Vagina (tissue), 2 donors: ENCODE measurements at places on chromosomes 7 and 10.

DNA sequence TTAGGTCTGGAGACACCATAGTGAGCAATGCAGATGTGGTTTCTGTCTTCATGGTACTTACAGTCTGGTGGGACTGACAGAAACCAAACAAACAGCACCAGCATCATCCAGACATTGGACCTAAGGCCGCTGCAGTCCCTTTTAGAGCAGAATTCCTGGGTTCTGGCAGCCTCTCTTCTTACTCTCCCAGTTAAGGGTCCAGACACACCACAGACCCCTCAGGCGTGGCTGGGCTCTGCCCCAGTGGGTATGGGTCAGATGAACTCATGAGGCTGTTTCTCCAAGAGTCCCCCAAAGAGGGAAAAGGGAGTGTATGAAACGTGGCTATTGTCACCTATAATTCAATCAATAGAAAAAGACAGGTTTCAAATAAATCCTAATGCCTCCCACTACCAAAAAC lies 31.3 kb downstream of the PRLHR start:
- peak; percentile 60 for DNase-seq

- DNase-seq: no peak
These were observed 166.4 kb downstream of the CELF2 start for GRCh38 chr10:11184093-11184492.

- peak; percentile 56 for DNase-seq
These were observed 37.1 kb downstream of the SKIDA1 start for GRCh38 chr10:21488246-21488956.

DNA sequence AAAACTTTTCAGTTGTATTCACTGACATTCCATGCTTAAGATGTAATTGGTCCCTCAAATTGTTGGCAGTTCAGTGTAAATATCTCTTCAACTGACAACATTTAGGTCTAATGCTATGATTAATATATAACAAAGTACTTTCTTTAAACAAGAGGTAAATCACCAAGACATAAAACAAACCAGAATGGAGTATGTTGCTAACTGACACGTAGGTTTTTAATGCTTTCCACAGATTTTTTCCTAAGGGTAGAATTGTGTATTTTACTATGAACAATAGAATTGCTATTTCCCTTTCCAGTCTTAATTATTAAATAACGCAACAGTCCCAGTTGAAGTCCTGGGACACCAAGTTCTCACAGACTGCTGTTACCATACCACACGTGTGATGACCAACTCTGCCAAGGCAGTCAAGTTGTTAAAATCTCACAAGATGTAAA lies 4.1 kb downstream of the JCAD start:
- no peak for DNase-seq

DNA sequence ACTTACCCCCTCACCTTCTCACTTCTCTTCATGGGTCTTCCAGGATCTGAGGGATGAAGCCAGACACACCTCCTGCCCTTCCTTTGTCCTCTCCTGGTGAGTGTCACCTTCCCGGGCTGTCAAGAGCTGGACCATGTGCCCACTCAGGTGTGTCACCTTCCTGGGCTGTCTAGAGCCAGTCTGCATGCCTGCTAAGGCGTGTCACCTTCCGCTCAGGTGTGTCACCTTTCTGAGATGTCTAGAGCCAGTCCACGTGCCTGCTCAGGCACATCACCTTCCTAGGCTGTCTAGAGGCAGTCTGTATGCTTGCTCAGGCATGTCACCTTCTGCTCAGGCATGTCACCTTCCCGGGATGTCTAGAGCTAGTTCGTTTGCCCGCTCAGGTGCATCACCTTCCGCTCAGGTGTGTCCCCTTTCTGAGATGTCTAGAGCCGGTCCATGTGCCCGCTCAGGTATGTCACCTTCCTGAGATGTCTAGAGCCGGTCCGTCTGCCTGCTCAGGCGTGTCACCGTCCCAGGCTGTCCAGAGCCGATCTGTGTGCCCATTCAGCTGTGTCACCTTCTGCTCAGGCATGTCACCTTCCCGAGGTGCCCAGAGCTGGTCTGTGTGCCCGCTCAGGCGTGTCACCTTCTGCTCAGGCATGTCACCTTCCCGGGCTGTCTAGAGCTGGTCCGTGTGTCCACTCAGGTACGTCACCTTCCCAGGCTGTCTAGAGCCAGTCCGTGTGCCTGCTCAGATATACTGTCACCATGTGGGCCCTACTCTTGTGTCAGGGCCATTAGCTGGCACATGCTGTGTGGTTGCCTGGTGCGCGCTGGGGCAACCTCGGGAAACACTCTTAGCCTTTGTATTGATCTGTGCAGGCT lies 245.3 kb downstream of the EBF3 start:
- peak; percentile 85 for DNase-seq

DNA sequence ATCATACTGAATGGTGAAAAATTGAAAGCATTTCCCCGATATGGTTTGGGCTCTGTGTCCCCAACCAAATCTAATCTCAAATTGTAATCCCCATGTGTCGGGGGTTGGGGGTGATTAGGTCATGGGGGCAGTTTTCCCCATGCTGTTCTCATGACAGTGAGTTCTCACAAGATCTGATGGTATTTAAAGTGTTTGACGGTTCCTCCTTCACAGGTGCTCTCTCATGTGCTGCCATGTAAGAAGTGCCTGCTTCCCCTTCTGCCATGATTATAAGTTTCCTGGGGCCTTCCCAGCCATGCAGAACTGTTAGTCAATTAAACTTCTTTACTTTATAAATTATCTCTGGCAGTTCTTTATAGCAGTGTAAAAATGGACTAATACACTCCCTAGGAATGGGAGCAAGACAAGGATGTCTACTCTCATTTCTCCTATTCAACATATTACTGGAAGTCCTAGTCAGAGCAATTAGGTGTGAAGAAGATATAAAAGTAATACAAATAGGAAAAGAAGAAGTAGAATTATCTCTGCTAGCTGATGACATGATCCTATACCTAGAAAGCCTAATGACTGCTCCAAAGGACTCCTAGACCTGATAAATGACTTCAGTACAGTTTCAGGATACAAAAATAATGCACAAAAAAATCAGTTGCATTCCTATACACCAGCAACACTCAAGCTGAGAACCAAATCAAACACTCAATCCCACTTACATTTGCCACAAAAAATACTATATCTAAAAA lies 260.6 kb downstream of the RNLS start:
- DNase-seq: no peak

DNA sequence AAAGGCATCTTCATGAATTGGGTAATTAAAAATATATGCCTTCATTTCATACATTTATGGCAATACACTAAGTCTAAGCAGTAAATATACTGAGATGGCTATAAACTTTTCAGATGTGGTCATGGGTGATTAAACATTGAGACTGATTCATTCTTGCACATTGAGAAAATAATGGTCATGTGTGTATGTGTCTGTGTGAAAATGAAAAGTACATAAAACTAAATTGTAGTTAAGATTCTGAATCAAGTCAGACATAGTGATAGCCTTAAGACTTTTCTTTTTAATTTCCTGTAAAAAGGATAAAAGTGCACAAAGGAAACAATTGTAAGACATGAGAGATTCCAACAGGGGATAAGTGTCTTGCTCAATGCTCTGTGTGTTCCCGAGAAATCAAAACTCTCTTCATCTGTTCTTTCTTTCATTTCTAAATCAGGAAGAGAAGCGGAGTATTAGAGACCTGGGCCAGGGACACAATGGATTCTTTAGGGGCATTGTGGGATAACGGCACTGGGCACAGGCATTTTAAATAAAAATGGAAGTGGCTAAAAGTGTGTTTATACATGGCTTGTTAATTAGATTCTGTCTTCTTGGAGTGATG lies 69.8 kb upstream of the AGR3 start:
- DNase-seq: no peak

DNA sequence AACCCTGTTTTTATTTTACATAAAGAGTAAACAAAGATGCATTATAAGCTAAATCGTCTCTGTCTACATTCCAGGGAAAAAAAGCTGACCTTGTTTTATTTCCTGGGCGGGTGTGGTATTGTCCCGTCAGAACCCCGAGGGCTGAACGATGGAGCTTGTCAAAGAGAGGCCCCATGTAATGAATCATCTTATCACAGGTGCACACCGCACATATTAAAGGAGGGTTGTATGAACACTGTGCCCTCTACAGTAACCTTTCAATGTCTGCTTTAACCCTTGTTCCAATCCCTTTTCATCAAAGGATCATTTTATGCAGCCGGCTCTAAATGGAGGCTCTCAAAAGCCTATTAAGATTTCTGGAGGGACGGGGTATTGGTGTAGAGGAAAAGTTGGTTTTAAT lies 158.5 kb upstream of the YAE1 start:
- DNase-seq: no peak

DNA sequence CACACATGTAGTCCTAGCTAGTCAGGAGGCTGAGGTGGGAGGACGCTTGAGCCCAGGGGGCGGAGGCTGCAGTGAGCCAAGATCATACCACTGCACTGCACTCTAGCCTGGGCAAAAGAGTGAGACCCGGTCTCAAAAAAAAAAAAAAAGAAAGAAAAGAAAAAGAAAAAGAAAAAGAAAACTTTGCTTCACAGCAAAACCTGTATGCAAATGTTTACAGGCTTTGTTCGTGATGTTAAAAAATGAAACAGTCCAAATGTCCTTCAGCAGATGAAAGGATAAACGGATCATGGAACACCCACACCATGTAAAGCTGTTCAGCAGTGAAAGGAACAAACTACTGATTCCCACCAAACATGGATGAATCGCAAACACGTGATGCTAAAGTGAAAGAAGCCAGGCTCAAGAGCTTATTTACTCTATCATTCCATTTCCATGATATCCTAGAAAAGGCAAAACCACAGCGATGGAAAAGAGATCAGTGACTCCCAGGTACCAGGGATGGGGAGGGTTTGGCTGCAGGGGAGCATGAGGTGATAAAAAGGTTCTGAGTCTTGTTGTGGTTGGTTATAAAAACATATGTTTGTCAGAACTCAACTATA lies 15.1 kb downstream of the LRRC20 start:
- no peak for DNase-seq

DNA sequence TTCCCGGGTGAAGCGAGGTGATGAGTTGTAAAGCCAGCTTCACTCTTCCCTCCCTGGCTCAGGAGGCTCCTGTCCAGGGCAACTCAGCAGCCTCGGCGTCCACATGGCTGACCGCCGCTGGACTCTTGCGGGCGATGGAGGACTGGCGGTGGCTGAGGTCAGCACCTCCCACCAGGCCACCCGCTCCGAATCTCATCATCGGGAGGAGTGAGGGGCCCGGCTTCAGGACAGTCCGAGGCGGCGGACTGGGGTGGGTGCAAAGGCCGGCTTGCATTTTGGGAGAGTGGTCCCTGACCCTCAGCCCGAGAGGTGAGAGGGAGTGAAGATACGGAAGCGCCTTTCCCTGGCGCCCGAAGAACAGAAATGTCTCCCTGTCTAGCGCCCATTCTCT lies 759 bp downstream of the DNAJB12 start:
- no peak for DNase-seq

DNA sequence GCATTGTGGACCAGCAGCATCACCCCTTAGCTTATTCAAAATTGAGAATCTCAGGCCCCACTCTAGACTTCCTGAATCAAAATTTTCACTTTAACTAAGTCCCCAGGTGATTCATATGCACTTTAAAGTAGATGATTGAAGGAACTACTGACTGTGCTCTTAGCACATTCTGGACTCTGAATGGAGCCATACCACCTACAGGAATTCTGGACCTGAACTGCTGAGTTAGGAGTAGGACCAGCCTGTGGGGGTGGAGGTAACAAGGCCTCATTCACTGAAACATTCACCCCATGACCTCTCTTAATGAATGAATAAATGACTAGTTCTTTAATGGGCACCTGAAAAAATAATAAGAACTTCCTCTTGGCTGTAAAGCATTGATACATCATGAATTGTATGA lies 7.3 kb downstream of the PDK4 start:
- no peak for DNase-seq

DNA sequence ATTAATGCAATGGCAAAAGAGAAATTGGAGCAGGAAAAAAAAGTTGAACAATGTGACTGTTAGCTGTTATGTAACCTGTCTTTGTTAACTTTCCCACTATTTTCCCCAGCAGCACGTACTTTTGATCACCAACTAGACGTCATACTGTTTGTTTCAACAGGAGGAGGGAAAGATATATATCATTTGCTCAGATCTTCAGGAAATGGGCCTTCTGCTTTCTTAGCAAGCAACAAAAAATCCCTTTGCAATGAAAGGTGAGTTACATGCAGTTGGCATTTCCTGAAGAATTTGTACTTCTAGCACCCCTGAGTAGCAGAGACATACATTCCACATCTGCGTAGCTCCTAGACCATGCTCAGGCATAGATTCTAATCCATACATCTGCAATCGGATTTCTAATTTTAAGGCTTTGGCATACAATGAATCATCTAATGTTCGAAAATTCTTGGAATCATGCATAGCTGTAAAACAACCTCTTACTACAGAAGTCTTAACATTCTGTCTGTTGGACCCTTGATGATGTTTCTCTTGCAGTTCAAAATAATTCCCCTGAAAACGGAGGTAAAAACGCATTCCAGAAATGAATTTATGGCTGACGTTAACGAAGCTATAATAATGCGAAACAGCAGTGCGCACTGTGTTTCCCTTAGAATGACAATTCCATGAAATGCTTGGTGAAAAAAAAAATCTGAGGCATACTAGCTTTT lies 286.9 kb upstream of the MGMT start:
- DNase-seq: no peak

- no peak for DNase-seq
These were observed 101.0 kb upstream of the AGR3 start for GRCh38 chr7:16982640-16983350.

- no peak for DNase-seq
These were observed 268.3 kb downstream of the GRID1 start for GRCh38 chr10:86098187-86098881.

DNA sequence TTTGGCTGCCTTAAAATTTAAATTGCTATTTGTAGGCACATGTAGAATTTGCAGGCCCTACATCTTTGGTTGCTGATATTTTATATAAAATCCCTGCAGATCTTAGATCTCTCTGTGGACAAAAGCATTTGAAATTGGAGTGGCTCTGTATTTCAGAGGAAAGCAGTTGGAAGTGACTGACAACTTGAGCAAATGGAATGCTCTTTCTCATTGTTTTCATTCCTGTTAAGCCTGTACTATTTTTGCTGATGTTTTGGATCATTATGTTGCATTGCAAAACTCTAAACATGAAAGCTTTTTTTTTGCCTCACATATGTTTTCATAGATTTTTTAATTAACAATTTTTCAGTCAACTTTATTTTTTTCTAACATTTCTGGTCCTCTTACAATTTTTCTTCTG lies 251.2 kb upstream of the MDFIC start:
- DNase-seq: no peak

GRCh38 chr7:22833957-22834356 lies 11.3 kb upstream of the TOMM7 start:
- DNase-seq: no peak

DNA sequence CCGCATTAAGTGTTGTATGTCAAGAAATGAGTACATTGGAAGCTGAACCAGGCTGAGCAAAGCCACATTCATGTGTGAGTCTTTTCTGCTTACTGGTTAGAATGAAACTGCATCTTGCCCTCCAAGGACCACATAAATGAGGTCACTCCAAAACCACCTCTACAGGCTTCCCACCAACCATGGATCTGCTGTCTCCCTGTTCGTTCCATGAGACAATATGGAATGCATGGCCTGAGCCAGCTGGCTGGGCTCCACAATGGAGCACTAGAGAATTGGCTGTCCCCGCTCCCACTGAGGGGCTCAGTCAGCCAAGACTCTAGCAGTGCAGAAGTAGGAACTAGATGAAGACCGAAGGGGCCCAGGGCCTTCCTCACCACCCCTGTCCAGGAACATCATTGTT lies 120.8 kb downstream of the TNS3 start:
- DNase-seq: no peak
